ENCODE measurements at places on chromosomes 12 and 14. TPM values are rescaled to one million over a fixed set of nuclear protein-coding genes. Genes with fewer than 3 reads are reported as not detected.

GRCh38 chr12:118059341-118060191, 1.4 kb downstream of the WSB2 start:
- no peak for DNase-seq

- DNase-seq = no peak
Observed at GRCh38 chr14:80607430-80608190, 333.9 kb downstream of the CEP128 start.

RTL1 gene
- not detected for total RNA-seq

DNA sequence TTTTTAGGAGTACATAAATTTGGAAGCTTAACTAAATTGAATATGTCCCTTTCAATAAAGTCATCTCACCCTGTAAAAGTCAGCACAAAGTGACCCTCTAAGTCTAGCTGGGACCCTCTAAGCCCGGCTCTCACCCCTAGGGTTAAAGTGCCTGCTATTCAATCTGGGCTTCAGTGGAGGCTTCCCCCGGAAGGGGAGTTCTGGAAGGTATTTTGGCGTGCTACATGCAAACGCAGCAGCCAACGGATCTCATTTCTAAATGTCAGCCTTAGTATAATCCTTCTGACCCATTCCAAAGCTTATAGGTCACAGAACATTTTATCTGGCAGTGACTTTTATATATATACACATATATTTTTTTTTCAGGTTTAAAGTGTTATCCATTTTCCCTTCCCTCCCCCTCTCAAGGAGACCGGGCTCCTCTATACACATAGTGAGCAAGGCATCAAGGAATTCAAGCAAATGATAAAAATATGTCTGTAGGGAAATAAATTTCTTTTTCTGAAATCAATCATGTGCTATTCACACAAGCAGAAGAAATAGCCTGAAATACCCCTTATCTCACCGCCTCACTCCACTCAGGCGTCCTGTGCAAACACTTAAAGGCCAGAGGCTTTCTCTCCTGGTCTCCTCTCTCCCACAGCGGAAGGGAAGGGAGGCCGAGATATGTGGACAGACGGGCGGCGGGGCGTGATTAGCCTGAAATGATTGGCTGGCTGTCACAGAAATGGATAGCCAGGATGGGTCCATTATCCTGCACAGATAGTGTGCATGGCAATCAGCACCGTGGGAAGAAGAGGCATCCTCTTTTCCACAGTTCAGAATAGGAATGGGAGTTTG, 301.7 kb downstream of the GALC start:
- no peak for DNase-seq

EP400 gene
- 23.3 TPM for total RNA-seq

DNA sequence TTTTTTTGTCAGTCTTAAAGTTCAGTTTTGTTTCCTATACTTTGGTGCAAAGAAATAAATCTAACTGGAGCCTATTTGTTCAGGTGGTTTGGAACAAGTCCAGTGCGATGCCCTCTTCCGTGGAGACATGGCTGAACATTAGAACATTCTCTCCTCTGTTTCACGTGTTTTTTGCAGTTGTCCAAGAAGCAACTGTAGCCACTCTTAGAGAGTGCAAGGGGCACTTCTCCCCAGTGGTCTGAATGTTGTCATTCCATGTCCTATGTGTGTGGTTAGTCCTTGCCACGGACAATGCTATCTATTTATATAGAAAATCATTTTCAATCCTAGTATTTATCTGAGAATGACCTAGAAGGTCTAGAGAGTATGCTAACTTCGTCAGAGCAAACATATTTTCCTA, 1232.5 kb upstream of the SEL1L start:
- DNase-seq = no peak

PTPRB gene
- total RNA-seq = 49.5 TPM

GPR162 gene
- total RNA-seq = 9.4 TPM

EID3 gene
- total RNA-seq = 1.4 TPM

- DNase-seq = no peak
Observed at GRCh38 chr14:33647385-33647786, 303.5 kb downstream of the EGLN3 start.

OR4K17 gene
- not detected for total RNA-seq

DNA sequence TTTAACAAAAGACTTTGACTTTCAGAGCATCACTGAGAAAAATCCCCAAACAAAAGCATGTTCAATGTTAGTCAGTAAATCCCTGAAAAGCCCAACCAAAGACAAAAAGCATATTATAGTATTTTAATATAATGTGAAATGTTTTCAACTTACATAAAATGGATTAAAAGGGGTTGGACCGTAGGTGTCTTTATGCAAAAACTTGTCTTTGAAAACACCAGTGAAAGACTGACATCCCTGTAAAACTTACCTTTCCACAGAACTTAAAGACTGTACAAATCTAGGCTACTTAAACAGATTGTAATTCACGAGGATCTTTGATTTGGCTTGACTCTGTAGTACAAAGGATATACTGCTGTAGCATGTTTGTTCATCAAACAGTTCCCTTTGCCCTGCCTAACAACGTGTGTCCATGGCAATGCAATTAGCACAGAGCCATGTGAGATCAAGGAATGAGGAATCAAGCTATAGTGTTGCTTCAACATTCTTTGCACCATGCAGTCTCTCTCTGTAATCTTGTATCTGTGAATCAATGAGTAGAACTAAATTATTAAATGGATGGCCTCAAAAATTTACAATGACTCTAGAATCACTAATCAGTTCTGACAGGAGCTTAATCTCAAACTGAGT, 138.5 kb upstream of the SYT1 start:
- no peak for DNase-seq

GRCh38 chr14:66652525-66653106, 144.7 kb downstream of the GPHN start:
- DNase-seq = no peak

DNA sequence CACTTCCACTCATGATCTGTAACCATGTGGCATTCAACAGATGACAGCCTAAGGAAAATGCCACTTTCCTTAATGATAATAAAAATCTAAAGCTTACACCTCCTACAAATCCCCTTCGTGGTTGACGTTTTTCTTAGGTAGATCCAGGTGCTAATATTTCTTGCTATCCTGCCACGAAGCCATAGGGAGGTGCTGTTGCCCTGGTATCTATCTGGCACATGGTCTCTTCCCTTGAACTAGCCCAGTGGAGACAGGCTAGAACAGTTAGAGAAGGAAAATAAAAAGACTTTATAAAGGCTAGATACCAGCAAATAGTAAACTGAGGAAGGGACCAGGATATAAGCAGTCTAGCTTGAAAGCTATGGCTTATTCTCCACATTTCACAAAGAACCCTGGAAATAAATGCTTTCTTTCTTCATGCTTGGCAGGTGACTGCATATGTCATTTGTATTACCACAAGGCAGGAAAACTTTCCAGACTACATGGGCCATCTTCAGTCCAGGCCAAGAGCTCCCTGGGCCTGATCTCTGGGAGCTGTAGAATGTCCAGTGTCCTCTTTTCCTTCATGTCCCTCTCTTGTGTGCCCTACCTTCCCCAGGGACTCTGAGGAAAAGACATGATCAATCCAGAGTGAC, 15.3 kb downstream of the SPIC start:
- no peak for DNase-seq

DCN gene
- 443 TPM for total RNA-seq

GAS2L3 gene
- not detected for total RNA-seq

DNA sequence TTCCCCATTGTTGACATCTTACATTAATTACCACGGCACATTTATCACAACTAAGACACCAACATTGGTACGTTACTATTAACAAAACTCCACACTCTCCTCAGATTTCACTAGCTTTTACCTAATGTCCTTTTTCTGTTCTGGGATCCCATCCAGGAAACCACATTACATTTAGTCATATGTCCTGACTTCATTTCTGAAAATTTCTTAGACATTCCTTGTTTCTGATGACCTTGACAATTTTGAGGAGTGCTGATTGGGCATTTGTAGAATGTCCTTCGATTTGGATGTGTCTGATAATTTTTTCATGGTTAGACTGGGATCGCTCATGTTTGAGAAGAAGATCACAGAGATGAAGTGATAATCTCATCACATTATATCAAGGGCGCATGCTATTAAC, 34.6 kb upstream of the ACSM4 start:
- no peak for DNase-seq

PRICKLE1 gene
- 1.8 TPM for total RNA-seq
